Activated T-helper 1 cell treated with anti-CD3 and anti-CD28 coated beads, Interleukin-2, amount 50 U/mL, for 16 hours (primary cell): ENCODE measurements at places on chromosomes 1 and 21.

GRCh38 chr21:38203229-38203628 lies 53.6 kb upstream of the KCNJ15 start:
- DNase-seq: no peak

- no peak for DNase-seq
These were observed 19.6 kb downstream of the CDC42BPA start for GRCh38 chr1:227298512-227299240.

DNA sequence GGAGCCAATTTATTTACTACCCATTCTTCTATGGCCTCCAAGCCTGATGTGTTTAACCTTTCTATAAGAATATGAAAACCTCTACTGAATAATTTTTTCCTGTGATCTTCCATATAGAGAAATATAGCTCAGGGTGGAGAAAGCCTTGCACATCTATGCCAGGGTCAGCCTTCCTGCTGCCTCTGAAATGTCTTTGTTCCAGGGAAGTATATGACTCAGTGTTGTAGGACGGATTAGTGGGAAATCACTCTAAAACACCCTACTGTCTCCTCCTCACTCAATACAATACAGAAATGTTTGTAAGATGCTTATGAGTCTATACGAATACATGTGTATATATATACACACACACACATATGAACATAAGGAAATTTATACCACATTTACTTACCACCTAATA lies 1044.9 kb downstream of the BRINP3 start:
- no peak for DNase-seq

GRCh38 chr1:158103861-158104522 lies 76.7 kb upstream of the CD1D start:
- no peak for DNase-seq

DNA sequence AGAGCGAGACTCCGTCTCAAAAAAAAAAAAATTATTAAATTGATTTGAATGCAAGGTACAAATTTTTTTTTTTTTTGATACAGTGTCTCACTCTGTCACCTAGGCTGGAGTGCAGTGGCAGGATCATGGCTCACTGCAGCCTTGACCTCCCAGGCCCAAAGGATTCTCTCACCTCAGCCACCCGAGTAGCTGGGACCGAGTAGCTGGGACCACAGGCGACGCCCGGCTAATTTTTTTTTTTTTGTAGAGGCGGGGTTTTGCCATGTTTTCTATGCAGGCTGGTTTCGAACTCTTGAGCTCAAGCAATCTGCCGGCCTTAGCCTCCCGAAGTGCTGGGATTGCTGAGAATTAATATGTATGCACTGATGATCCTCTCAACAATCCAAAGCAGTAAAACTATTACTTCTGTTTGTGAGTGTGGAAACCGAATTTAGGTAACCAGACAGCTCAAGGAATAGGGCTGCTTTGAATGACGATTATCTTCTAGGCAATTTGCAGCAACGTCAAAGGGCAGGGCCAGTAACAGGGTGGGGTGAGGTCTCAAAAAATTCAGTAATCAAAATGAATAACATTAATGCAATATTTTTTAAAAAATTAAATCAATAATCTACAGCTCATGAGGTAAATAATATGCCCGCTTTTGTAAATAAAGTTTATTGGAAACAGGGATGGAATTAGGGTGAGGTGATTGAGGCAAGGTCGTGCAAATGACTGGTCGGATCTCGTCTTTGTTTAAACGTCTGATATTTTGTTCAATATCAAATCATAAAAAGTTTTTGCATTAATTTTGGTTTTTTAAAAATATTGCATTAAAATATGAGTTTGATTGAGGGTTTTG lies 1.2 kb downstream of the CLSPN start:
- no peak for DNase-seq

DNA sequence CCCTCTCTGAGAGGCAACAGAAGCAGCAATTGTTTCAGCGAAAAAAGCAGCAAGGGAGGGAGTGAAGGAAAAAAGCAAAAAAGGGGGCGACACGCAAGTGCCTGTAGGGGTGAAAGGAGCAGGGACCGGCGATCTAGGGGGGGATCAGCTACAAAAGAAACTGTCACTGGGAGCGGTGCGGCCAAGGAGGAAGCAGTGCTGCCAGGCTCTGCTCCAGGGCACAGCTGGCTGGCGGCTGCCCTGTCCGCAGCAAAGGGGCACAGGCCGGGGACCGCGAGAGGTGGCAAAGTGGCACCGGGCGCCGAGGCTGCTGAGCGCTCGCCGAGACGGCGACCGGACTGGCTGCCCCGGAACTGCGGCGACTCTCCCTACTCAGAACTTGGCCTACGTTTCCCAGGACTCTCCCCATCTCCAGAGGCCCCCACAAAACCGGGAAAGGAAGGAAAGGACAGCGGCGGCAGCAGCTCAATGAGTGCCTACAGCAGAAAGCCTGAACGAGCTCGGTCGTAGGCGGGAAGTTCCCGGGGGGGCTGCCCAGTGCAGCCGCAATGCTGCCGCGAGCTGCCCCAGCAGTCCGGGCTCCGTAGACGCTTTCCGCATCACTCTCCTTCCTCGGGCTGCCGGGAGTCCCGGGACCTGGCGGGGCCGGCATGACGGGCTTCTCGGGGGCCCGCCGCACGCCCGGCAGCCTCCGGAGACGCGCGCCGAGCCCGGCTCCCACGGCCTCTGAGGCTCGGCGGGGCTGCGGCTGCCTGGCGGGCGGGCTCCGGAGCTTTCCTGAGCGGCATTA lies 1.0 kb upstream of the CDKN2C start:
- DNase-seq: no peak

DNA sequence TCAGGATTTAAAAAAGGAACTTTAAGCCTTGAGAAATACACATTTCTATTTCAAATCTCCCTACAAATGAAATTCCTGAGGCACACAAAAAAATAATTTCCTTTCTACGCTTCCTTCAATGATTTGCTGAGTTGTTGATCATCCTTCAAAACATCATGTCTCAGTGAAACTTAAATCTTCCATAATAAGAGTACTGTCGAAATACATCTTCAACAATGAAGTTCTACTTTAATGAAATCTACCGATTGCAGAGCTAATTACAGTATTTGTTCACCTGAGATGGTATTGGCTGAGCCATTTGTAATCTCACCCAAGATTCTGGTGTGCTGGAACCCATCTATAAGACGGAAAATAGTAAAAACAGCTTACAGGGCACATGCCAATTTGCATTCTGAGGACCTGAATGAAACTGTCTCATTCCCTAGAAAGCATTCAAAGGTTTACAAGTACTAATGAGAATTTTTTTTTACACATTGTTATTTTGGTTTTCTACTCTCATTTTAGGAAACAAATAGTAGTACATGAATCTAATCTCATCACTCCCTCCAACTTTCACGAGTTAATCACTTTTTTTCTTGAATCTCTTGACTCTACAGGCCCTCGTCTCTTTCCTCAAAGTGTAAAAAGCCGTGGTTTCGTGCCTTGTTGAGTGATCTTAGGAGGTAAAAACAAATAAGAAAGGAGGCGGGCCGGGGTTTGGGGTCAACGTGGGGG lies 1.1 kb downstream of the CHML start:
- no peak for DNase-seq

DNA sequence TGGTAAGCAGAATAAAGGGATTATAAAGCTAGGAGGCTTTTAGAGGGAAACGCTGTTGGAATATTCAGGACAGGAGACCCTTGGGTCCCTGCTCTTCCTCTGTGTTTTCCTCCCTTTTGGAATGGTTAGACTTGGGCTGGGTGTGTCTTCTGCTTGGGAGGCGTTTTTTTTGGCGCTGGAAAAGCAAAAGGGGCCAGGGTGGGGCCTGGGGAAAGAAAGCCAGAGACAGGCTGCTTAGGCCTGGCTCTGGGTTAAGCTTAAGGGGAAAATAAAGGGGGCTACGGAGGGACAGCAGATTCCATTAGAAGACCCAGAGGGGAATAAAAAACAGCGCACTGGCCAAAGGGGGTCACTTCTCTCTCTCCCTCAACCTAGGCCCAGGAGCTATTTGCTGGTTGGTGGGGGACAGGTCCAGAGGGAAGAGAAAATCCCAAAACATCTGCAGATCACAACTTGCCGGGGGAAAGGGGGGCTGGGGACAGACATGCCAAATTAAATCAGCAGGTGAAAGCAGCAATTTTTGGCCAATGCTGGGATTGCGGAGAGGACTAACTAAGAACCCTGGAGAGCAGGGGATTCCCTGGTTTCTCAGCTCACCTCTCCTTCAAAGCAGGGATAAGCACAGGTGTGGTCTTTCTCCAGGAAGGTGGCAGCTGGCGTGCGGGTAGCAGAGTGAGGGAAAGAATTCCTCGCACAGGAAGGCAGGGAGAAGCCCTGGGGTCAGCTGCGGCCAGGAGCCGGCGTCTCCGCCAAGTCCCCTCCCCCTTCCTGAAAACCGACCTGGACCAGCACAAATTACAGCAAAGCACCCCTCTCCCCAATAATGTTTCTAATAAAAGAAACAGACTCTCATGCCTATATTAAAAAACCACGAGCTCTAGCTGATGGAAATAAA lies 82.2 kb upstream of the AK4 start:
- no peak for DNase-seq

- no peak for DNase-seq
These were observed 77.5 kb upstream of the CSF3R start for GRCh38 chr1:36560177-36560576.

- no peak for DNase-seq
These were observed 188.5 kb downstream of the HLX start for GRCh38 chr1:221067721-221068120.

- no peak for DNase-seq
These were observed 28.9 kb upstream of the APP start for GRCh38 chr21:26199456-26199855.

- no peak for DNase-seq
These were observed 464.1 kb downstream of the ADGRL2 start for GRCh38 chr1:82264802-82265201.

DNA sequence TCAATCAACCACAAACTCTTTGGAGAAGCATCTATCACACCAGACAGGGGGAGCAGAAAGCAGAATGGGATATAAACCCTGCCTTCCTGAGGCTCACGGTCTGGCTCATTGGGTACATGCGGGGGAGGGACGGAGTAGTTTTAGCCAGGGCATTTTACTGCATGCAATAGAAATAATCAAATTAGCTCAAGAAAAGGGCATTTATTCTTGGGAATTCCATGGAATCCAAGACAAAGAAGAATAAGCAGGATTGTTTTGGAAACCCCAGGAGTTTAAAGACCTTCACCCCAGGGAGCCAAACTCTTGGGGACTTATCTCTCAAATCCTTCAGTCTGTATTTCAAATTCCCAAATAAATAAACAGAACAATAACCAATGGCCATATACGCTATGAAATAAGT lies 5.2 kb upstream of the KAZN start:
- DNase-seq: no peak

DNA sequence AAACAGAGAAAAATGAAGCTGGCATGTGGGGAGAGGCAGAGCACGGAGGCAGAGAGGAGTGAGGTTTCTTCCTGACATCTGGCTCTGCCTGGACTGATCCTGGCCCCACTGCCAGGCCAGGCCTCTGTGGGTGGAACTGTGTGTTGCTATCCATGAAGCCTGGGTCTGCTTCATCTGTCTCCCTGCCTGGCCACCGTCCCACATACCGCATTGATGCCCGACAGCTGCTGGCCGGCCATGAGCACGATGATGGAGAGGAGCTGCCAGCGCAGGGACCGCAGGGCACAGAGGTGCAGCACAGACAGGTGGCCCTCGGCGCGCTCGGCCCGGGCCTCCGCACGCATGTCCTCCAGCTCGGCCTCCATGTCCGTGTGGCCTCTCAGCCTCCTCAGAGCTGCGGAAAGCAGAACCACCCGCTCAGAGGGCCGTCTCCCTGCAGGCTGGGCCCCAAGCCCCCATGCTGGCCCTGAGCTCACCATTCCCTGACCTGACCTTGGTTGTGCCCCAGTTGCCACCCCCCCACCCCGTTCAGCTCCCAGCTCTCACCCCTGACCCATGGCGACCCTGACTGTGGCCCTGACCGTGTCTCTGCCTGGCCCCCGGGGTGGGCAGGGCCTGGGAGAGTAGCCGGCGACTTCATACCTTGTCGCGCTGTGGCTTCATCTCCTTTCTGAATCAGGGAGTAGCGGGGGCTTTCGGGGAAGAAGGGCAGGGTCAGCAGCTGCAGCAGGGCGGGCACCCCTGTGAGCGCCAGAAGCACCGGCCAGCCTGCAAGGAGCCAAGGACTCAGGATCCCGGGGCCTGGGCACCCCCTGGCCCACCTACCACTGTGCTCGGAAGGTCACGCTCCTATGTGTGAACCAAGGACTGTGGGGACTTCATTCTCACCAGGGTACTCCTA lies 11.5 kb downstream of the SLC2A7 start:
- DNase-seq: no peak

DNA sequence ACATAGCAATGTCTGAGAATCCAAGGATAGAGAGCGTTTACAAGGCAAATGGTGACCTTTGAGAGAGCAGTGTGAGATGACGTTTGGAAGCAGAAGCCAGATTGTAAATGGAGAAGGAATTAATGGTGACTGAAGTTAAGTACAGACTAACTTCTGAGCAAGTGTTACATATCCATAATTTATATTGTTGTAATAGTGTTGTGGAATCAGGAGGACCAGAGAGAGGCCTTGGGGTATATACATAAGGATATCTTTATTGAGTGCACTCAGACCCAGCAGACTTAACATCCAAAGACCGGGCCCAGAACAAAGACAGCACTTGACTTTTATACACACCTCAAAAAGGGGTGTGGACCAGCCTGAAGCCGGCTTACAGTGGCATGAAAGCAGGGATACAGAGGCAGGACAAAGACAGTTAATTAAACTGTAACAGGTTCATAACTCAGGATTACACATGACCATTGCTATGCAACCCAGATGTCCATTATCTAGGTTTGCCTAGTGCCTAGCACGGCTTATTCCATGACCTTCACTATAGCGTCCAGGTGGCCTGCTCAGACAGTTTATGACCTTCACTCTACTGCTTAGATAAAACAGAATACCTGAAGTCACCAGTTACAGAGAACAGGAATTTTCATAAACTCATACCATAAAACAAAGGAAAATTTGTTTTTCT lies 2.7 kb upstream of the MGST3 start:
- DNase-seq: no peak
